ENCODE measurements at places on chromosomes 2 and 18.

- no peak for DNase-seq
Measured at GRCh38 chr2:152655880-152656279, 61.4 kb downstream of the PRPF40A start.

DNA sequence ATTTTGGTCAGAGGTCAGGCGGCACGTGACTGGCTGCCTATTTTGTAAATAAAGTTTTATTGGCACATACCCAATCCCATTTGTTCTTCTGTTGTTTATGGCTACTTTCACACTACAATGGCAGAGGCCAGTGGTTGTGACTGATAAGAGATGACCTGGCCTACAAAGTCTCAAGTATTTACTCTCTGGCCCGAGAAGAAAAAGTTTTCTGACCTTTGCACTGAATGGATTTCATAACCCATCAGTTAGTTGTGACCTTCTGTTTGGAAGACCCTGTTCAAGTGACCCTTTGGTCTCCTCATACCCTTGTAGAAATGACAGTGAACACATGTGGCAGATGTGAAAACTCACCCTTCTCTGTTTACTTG lies 121.4 kb upstream of the MGAT5 start:
- DNase-seq: no peak

- no peak for DNase-seq
Measured at GRCh38 chr18:70384181-70384790, 95.4 kb downstream of the SOCS6 start.

DNA sequence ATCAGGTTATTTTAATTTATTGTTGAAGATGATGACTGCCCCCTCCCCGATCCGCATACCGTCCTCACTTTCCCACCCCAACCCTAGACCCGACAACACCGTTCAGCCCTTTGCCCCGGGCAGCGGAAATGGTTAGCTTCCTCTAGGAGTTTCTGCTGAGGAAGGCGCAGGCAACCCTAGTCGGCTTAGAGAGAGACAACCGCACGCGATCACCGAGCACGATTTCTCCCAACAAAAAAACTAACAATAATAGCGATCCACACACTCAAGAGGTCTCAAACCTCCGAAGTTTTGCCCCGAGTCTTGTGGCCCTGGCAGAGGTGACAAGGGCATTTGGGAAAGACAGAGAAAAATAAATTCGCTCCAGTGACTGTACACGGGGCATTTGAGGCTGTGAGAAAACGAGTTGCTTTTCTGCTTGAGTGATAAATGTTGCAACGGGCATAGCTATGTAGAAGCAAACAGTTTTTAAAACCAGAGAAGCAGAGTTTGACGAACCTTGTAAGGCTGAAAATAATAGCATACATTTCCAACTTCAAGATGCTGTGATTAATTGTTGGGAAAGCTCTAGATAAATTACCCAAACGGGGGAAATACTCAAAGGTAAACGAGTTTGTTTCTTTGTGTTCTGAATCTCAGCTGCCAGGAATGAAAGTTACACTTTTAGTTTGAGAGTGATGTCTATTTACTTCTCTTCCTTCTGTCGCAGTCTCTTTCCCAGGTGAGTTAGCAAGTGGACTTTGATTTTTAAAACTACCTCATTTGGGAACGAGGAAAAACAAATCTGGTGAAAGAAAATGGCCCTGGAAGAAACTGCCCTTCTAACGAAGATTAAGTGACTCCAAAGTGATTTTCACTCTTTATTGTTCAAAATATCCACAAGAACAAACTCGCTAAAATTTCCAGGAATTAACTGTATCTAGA lies 11.0 kb upstream of the SIX3 start:
- no peak for DNase-seq

- no peak for DNase-seq
Measured at GRCh38 chr18:63265326-63265725, 54.2 kb downstream of the BCL2 start.

DNA sequence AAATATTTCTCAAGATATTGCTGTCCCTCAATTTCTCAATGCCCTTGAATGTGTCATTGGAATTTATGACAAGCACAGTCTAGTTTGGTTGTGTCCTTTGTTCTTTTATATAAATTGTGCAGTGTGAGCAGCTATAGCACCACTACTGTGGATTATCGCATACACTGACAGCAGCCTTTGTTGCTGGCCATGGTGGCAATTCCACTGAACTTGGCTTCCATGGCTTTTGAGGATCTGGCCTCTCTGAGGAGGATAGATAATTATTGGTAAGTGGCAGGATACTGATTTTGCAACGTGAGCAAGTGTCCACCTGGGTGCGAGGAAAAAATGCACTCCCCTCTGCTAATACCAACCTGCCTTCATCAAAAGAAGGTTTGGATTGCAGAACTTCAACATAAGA lies 84.0 kb downstream of the RDH14 start:
- no peak for DNase-seq

- DNase-seq: no peak
Measured at GRCh38 chr18:5632041-5632440, 88.2 kb upstream of the EPB41L3 start.

DNA sequence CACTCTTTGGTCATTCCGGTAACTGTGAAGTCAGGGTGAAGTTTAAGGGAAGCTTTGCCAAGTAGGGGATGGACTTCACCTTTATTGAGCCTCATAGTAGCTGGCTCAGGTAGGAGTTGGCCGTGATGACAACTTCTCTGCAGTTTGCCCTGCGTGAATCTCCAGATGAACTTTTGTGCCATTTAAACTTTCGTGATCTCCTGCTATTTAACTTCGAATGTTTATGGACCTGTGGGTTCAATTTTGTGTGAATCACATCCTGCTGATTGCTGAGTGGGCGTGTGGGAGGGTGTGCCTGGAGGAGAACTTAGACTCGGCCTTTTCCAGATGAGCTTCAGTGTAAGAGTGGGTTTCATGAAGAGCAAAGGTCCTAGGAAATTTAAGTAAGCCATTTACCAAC lies 4.2 kb downstream of the UGT1A1 start:
- DNase-seq: no peak

- DNase-seq: no peak
Measured at GRCh38 chr2:148739454-148740105, 95.0 kb downstream of the EPC2 start.

GRCh38 chr18:75422341-75422910 lies 5.1 kb downstream of the SMIM21 start:
- DNase-seq: no peak

DNA sequence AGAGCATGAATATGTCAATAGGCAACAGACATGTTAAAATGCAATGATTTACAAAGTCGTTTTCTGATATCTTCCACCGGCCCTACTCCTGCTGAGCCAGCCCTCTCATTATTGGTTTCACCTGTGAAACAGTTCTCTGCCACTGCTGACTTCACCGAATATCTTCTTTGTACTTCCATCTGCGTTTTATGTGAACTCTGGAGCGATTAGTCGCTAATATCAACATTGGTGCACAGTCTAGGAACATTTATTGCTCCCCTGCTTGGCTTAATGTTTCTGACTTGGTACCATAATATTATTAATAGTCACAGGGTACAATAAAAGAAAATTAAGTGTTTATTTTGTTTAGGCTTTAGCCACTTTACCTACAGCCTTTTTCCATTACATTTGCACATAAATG lies 105.5 kb downstream of the NCKAP5 start:
- no peak for DNase-seq

- DNase-seq: no peak
Measured at GRCh38 chr2:55966401-55967118, 43.0 kb upstream of the EFEMP1 start.

- DNase-seq: no peak
Measured at GRCh38 chr2:8421658-8422449, 260.0 kb upstream of the ID2 start.

DNA sequence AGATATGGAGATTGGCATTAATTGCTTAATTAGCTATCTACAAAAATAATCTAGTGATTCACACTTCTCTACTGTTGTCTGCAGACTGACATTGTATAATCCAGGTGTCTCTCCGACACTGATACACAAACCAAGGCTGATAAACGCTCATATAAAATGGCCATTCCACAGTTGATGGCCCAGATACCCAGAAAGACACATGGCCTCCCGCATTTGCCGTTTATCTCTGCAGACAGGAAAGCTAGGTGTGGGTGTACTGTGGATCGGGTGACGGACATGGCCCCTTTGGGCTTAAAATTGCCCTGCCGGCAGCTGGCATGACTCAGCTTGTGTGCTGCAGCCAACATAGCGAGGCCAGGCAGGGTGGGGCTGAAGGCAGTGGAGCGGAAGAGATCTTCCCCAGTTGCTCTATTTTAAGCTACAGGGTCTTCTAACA lies 18.5 kb downstream of the PMAIP1 start:
- DNase-seq: no peak
